Fibroblast of lung (primary cell): ENCODE measurements at places on chromosomes 3 and 15. TPM values are rescaled to one million over a fixed set of nuclear protein-coding genes. Genes with fewer than 3 reads are reported as not detected.

- DNase-seq: peak; percentile 96
These were observed 154.8 kb downstream of the PLCL2 start for GRCh38 chr3:17039594-17039993.

DNA sequence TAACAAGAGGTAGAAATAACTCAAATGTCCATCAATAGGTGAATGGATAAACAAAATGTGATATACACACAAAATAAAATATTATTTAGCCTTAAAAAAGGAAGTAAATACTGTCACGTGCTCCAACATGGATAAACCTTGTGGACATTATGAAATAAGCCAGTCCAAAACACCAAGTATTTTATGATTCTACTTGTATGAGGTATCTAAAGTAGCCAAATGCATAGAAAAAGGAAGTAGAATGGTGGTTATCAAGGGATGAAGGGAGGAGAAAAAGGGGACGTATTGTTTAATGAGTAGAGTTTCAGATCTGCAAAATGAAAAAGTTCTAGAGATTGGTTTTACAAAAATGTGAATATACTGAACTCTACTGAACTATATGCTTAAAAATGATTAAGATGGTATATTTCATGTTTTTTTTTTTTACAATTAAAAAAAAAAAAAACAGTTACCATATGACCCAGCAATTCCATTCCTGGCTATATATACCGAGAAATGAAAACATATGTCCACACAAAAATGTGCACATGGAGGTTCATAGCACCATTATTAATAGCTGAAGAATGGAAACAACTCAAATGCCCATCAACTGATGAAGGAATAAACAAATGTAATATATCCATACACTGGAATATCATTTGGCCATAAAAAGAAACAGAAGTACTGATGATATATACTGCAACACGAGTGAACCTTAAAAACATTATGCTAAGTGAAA is 29.1 kb upstream of the MAP6D1 start:
- DNase-seq: no peak

DNA sequence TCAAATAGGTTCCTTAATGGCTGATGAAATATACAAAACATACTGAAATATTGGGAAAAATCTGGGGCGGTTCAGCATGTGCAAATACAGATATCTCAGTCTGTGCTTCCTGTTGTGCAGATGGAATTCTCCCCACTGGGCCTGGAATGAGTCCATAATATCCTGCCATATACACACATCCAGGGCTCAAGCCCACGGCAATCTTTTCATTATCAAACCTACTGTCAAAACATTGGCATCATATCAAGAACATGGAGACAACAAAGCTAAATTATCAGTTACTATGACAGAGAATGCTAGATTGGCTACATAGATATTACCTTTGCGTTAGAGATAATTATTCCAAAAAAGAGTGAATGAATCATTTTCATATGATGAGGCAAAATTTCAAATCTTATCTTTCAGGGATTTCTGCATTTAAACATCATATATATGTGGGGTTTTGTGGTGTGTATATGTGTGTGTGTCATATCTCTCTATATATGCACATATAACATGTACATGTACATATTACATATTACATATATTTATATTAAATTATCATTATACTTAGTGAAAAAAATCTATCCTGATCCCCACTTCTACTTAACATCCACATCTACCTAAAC is 713.3 kb downstream of the GBE1 start:
- DNase-seq: no peak

Gene RPL39L
- 17.5 and 26.6 TPM in 2 replicates for total RNA-seq

Gene PXYLP1
- total RNA-seq: 5.1 and 6.2 TPM in 2 replicates
